ENCODE measurements at places on chromosomes 7 and 10.

DNA sequence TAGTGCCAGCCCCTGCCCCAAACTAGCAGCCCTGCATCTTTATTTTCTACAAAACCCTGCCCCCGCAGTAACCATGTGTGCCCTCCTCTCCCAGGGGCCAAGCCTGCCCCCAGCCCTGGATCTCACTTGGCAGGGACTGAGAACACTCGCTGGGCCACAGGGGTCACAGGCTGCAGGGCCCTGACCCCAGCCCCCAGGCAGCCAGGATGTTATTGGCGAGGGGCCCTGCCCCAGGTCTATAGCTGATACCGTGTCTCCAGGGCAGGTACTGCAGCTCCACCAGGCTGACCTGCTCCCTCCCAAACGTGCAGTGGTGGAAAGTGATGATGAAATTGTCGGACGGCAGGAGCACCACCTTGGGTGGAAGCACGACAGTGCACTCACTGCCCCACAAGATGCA, 35.9 kb upstream of the TUBB8 start:
- no peak for DNase-seq

GRCh38 chr7:24665564-24666294, 91.5 kb downstream of the GSDME start:
- DNase-seq = no peak

DNA sequence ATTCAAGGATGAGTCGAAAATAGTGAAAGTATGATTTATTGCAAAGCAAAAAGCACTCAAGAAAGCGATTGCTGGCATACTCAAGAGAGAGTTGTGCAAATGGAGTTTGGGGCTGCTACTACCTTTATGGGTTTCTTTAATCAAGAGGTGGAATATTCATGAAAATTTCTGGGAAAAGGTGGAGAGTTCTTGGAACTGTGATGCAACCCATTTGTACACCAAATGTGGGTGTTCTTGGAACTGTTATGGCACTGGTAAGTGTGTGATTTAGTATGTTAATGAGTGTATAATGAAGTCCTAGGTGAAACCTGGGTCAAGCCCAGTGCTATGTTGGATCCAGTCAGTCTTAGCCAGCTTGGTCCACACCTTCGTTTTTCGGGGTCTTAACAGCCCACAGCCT, 3.4 kb upstream of the VOPP1 start:
- DNase-seq = no peak

DNA sequence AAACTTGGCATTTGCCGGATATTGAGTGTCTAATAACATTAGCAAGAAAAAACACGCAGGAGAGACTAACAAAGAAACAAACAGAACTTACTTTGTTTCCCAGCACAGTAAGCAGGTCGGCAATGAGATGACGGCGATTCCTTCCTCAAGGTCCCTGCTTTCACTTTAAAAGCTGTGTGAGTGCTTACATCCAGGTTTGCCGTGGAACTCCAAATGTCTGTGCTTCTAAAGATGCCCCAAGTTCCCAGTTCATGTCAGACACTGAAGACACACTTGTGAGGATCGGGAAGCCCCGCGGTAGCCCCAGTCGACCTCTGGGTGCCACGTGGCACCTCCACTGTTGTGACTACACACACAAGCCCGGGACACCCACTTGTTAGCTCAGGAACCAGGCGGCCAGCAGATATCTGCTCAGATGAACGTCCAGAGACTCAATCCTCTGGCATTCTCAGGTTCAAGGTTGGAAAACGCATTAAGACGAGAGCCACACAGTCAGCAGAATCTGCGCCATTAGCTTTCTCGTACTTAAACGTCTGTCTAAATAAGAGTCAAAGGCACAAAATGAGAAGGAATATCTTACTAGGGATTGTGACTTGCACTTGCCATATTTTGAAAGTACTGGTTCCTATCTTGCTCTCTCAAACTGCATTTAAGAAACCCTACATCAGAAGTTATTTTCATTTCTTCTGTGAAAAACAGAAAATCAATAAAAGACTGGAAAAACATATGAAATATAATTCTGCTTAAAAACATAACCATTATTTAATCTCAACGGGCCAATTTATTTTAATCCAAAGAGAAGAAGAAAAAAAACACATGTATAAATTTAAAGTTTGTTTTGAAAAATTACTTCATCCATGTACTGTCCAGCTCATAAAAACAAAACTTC, 207.6 kb upstream of the KLF14 start:
- DNase-seq = no peak

DNA sequence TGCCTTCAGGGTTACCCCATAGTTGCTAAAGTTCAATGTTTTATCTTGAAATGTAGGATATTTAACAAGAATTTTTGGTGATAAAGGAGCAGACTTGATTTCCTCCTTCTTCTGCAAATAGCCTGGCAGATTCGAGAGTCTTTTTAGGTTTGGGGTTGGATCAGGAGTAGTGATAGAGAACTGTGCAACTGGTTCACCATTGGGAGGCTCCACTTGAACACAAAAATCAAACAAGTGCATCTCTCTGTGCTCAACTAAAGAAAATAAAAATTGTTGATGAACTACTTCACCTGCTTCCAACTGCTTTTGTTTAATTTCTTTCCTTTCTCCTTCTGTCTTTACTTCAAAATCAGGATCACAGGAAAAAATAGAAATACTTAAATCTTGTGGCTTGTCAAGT, 58.5 kb downstream of the MACC1 start:
- no peak for DNase-seq

DNA sequence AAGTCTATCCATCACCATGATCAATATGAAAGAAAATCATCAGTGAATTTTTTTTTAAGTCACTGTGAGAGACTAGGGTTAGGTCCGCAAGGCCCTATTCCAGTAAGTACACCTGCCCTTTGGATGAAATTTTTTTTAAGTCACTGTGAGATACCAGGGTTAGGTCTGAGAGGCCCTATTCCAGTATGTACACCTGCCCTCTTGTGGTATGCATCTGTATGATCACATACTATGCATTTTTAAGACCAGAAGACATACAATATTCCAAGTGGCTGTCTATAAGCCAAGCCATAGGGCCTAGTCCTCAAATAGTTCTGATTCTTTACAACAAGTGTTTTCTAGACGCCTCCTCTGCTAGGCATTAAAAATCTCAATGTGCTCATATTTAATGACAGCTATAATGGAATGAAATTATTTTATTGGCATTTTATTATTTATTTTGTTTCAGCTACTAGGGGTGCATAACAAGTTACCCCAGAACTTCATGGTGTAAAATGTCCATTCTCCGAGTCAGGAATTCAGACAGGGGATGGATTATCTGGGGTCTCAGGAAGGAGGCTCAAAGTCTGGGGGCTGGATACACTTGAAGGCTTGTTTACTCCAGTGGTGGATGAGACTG, 53.1 kb downstream of the TEX36 start:
- DNase-seq = no peak

GRCh38 chr7:133293384-133294160, 40.7 kb downstream of the EXOC4 start:
- no peak for DNase-seq

DNA sequence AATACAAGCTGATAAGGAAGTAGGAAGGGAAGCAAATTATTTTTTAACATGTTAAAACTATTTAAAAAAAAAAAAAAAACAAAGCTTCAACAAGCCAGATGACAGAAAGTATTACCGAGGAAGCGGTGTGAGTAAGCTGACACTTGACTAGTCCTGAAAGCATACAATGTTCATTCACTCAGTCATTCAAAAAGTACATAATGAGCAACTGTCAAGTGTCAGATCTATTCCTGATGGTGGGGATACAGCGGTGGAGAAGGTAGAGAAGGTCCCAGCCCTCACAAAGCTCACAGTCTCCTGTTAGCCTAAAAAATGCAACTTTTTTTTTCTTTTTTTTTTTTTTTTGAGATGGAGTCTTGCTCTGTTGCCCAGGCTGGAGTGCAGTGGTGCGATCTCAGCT, 40.0 kb downstream of the RAPGEF5 start:
- no peak for DNase-seq

- DNase-seq = no peak
Measured at GRCh38 chr7:75900617-75901315, 14.2 kb upstream of the POR start.

DNA sequence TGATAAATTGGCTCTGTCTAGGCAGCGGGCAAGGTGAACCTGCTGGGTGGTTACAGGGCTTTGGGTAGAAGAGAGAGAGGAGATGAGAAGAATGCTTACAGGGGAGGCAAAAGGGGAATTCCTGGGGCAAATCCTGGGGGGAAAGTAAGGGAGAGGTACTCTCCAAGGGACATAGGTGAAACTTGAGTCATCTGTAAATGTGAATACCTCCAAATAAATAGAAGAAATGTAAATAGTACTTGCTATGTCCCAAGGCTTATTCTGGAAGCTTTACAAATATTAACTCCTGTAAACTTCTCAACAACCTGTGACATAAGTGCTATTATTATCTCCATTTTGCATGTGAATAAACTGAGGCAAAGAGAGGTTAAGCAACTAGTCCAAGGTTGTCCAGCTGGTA, 57.7 kb upstream of the CDK13 start:
- no peak for DNase-seq

GRCh38 chr7:43364391-43364790, 218.5 kb upstream of the STK17A start:
- DNase-seq = no peak

GRCh38 chr10:60188548-60188947, 201.1 kb downstream of the ANK3 start:
- no peak for DNase-seq

GRCh38 chr7:112748381-112748780, 41.8 kb downstream of the TMEM168 start:
- DNase-seq = no peak

DNA sequence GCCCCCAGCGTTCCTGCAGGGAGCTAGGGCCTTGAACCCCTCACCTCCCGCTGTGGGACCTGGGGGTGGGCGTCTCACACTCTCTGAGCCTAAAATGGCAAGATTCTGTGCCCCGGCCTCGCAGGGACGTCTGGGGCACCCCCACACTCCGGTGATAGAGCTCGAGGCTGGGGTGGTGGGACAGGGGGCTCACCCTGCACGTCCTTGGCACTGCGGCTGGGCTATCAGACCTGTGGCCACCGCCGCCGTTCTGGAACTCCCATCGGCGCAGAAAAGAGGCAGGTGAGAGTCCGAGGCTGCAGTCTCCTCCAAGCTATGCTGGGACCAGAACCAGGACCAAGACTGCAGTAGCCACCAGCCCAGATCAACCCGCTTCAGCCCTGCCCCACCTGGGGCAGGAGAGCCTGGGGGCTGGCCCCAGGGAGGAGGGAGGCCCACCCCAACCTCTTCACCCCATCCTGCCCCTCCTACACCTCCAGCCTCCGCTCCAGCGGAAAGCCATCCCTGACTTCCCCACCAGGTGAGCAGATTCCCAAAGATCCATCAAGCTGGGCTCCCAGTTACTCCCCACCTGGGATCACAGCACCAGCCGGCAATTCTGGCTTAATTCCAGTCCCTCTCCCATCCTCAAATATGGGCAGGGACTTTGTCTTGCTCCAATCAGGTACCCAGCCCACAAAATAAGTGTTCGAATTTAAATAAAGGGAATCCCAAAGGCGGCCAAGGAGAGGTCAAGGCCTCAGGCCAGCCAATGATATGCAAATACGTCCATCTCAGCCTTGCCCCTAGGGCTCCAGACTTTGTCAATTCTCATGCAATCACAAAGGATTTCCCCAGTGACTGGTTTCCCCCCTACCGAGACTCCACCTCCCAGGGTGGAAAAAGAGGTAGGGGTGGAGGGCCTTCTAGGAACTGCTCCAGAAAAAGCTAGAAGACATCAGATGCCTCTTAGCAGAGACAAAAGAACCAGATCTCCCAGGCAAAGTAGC, 16.4 kb downstream of the TNRC18 start:
- no peak for DNase-seq

DNA sequence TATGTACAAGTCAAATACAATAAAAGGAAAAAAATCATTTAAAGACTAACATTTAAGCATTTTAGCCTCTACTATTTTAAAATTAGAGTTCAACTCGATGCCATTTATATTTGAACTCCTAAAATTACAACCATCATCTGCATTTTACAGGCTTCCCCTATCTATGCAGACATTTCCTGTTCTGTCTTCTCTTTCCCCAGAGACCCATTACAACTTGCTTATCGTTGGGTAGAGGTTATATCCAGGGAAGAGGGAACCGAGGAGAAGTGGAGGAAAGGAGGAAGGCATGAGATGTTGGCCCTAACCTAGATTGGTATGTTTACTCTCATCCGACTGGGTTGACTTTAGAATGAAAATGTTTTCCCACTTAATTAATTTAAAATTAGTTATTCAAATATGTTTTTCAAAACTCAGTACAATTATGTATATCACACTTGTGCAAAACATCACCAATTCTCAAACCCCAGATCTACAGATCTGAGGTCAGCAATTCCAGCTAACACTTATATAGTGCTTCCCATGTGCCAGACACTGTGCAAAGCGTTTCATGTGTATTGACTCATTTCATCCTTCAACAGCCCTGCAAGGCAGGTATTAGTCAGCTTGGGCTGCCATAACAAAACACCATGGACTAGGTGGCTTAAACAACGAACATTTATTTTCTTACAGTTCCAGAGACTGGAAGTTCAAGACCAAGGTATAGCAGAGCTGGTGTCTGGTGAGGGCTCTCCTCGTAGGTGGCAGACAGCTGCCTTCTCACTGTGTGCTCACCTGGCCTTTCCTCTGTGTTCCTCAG, 27.3 kb upstream of the HERPUD2 start:
- DNase-seq = no peak

GRCh38 chr10:101394524-101395133, 40.7 kb downstream of the BTRC start:
- no peak for DNase-seq

DNA sequence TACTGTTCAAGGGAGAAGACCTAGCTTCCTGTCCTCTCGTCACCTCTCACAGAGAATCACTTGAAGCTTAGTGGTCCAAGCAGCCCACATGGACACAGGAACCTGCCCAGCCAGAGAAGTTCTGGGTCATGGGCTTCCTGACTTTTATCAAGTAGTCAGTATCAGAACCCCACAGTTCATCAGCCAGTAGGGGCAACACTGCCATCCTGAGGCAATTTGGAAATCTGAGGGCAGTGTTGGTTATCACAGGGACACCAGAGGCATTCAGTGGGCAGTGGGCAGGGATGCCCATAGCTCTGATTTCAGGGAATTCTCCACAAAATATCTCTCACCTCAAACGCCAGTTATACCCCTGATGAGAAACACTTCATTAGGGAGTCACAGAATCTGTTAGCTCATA, 22.5 kb upstream of the MGAM2 start:
- DNase-seq = no peak

DNA sequence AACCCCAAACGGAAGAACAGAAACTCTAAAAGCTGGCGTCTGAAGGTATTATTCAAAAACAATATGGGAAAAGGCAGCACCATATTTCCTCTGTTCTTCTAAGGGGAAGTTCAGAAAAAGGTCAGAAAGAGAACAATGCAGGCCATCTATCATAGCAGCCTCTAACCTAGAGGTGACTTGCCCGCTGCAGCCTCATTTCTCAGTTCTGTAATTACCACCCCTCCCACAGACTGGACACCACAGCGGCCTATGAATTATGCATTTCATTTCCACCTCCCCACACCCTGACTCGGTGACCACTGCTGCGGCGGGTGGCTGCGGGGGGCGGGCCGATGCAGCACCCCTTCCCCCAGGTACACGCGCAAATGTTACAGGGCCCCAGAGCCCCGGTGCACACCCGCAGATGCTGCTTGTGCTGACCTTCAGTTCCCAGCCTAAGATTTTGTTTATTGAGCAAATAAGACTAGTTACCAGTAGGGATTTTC, 125.5 kb downstream of the CLEC2L start:
- no peak for DNase-seq

Data from cerebellar nuclear complex (tissue), 1 donor.